ENCODE measurements at places on chromosomes 12 and 14.

DNA sequence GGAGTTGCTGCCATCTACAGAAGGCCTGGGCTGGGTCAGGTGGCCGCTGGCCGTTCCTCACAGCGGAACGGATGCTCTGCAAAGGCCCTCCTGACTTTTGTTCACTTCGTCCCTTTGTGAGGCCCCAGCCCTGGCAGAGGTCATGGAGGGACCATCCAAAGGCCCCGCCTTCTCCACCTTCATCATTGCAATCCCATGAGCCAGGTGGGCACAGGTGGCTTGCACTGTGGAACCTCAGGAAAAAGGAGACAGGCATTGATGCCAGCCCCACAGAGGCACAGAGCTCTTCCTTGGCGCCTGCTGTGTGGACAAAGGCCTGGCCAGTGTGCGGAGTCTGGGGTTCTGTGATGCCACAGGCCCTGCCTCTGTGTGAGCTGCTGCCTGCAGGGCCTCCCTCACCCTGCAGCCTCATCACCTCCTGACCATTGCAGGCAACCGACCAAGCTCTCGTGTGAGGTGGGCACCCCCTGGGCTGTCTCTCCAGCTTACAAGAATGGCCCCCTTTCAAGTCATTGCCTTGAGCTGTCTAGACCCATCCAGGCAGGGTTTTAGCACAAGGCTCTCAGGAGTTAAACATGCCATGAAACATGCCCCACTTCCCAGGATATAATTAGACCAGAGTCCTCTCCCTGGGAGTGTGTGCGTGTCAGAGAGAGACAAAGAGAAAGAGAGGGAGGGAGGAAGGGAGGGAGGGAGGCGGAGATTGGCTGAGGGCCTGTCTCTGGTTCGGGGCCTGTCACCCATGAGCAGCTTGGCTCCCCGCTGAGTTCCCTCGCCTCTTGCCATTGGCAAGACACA lies 19.3 kb downstream of the NFKBIA start:
- peak; percentile 88 for DNase-seq

- no peak for DNase-seq
These were observed 2.1 kb downstream of the TAOK3 start for GRCh38 chr12:118370601-118371000.

GRCh38 chr12:90519285-90519684 lies 435.7 kb downstream of the CCER1 start:
- no peak for DNase-seq

- DNase-seq, result no peak
These were observed 133.9 kb upstream of the PDE3A start for GRCh38 chr12:20234474-20234873.

DNA sequence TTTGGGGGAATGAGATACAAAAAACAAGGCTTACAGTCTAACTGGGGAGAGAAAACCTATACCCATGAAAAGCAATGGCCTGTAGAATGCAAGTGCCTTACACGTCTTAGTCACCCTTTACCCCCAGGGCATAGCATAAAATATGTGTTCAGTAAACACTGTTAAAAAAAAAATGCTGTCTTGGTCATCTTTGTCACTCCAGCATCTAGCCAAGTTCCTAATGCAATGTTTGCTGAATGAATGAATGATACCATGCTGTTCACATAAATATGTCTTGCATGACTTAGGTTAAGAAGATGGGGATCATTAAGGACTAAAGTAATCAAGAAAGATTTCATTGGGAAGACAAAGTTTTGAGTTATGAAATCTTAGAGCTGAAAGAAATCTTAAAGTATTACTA lies 38.5 kb downstream of the PPP2R5E start:
- no peak for DNase-seq

- no peak for DNase-seq
These were observed 55.6 kb upstream of the PTHLH start for GRCh38 chr12:28027947-28028724.

DNA sequence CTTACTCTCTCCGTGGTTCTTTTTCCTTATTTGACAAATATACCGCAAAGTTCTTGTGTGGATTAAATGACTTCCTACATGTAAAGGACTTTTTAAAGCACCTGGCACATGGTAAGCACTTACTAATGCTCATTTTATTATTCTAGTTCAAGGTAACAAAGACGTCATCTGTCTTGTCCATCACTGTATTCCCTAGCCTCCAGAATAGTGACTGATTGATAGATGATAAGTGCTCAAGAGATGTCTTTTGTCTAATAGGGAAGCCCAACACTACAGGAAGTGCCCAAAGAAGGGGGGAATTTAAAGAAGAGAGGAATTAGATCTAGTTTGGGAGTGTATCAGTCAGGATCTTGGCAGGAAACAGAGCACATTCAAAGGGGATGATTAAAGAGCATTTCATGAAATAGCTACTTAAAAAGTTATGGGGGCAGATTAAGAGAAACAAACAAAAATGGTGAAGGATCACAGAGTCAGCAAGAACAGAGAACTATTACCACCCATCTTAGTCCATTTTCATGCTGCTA lies 151.9 kb downstream of the GXYLT1 start:
- peak; percentile 79 for DNase-seq

DNA sequence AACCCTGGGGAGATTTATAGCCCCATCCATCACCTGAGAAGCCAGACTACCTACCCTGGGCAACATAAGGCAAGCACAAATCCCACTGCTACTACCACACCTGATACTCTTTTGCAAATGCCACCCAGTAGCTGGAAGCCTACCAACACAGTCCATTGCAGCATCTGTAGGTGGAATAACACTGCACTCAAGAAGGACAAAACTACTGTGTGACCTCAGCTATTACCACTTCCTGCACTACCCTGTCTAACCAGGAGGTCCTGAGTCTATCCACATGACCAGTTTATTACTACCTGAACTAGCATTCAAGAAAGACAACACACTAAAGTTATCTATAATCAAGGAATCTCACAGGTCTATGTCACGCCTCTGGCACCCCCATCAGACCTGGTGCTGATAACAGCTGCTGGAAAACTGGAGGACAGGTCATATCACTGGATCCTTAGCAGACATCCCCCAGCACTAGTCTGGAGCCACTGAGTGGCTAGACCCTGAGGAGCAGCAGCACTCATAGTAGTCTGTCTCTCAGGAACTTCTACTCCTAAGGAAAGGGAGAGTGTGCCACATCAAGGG lies 2.9 kb upstream of the CLEC1A start:
- no peak for DNase-seq

DNA sequence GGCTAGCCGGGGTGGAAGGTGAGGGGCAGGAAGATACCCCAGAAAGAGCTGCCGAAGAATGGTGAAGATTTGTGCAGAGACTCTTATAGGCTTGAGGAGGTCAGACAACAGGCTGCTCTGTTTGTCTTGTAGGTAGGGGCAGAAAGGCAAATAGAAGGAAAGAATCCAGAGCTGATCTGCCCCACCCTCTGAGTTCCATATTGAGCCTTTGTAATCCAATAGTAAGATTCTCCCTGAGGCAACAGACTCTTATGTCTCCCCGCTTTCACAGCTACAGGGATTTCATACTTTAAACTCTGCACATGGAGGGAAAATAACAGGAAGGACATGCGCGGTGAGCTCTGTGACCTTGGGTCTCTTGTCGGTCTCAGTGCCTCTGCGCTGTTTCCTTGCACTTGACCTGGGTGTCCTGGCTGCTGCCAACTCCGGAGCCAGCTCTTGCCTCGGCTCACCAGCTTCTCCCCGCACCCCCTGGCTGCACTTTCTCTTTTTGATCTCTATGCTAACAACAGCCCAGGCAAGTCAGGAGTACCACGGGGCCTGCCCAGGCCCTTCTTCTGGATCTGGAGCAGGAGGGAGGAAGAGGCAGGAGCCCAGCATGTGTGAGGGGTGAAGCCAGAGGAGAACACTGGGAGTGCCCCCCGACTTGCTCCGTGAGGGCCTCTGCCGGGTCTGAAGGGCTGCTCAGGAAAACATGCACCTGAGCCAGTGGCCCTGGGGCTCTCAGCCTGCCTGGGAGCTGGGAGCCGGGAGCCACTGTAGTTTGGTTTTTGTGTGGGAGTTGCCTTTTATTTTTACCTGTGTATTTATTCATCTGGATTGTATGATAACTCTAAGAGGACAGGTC lies 75.8 kb downstream of the PPP1R36 start:
- no peak for DNase-seq

GRCh38 chr12:52656616-52657015 lies 4.6 kb upstream of the KRT2 start:
- DNase-seq, result no peak

GRCh38 chr12:106345746-106346145 lies 11.8 kb upstream of the POLR3B start:
- DNase-seq, result peak; percentile 70
